ENCODE measurements at places on chromosomes 2 and 18.
A peak's percentile ranks its signal among the peaks of the same experiment; 100 is the strongest.

GRCh38 chr2:163990541-163990940 lies 254.7 kb upstream of the FIGN start:
- DNase-seq = no peak

DNA sequence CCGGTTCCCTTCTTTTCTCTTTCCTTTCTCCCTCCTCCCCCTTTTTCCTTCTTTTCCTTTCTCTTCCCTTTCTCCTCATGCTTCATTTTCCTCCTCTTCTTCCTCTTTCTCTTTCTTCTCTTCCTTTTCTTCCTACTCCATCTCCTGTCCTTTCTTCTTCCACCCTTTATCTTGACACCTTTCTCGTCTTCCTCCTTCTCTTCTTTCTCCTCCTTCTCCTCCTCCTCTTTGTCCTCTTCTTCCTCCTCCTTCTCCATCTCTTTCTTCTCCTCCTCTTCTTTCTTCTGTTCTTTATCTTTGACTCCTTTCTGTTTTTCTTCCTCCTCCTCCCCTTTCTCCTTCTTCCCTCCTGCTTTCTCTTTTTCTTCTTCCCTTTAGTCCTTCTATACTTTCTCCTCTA lies 53.2 kb downstream of the CELF4 start:
- no peak for DNase-seq

DNA sequence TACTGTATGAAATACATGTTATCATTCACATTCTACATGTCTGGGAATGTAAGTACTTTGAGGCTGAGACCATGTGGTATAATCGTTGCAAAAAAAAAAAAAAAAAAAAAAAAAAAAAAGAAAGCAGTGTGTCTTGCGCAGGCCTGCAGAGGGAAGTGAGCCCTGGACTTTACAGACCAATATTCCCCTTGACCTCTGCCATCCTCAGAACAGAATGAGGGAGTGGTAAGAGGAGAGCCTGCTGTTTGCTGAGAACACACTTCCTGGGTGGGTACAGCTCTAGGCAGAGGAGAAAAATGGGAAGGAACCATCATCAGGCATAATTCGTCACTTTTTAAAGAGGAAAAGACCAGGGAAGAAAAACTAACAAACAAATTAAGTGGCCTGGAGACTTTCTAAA lies 28.8 kb upstream of the TBC1D8 start:
- DNase-seq = no peak

- no peak for DNase-seq
Observed at GRCh38 chr2:196083601-196084000, 15.0 kb upstream of the DNAH7 start.

- DNase-seq = no peak
Observed at GRCh38 chr2:1787755-1788477, 43.6 kb upstream of the PXDN start.

- peak; percentile 56 for DNase-seq
Observed at GRCh38 chr2:207223051-207223450, 57.3 kb upstream of the KLF7 start.
